ENCODE measurements at places on chromosomes 3 and 15.

DNA sequence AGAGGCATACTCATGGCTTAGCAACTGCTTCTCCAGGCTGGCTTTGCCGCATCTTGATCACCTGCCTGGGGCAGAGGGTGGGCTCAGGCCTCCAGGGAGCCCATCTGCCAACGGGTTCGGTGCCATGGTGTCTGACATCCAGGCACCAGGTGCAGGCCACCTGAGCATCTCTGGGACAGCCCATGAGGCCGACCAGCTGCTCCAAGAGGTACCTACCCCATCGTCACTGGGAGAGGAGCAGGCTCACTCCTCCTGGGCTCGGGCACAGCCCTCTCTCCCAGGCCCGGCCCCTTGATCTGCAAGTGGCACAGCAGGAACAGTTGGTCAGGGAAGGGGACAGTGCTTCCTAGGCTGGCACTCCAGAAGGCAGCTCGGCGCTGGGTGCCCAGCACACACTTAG, 21.9 kb downstream of the TPRA1 start:
- no peak for DNase-seq

GRCh38 chr15:92884436-92885223, 15.5 kb upstream of the CHD2 start:
- no peak for DNase-seq

DNA sequence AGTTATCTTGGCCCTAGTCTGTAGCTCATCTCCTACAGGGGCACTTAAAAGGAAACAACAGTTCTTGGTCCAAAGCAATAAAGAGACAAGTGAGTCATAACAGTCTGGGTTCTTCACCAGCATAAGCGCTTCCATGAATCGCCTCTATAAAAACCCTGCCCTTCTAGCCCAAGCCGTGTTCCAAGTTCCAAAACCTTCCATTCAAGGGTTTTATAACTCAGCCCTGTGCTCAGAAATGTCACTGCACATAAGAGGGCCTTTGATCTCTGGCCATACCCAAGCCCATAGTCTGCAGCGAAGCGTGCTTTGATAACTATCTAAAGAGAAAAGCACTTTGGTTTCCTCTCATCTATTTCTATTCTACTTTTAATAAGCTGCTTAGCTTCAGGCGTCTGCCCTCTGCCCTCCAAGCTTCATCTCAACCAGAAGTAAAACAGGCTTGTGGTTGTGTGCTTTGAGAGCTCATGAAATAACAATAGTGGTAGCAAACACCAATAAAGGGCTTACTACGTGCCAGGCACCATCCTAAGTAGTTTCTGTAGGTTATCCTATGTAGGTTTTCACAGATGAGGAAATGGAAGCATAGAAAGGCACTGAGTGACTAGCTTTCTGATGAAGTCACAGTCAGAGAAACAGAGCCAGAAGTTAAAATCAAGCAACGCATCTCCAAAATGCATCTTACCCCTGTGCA, 64.0 kb upstream of the AKAP13 start:
- DNase-seq: no peak

GRCh38 chr3:113183748-113184661, 27.4 kb upstream of the BOC start:
- no peak for DNase-seq

DNA sequence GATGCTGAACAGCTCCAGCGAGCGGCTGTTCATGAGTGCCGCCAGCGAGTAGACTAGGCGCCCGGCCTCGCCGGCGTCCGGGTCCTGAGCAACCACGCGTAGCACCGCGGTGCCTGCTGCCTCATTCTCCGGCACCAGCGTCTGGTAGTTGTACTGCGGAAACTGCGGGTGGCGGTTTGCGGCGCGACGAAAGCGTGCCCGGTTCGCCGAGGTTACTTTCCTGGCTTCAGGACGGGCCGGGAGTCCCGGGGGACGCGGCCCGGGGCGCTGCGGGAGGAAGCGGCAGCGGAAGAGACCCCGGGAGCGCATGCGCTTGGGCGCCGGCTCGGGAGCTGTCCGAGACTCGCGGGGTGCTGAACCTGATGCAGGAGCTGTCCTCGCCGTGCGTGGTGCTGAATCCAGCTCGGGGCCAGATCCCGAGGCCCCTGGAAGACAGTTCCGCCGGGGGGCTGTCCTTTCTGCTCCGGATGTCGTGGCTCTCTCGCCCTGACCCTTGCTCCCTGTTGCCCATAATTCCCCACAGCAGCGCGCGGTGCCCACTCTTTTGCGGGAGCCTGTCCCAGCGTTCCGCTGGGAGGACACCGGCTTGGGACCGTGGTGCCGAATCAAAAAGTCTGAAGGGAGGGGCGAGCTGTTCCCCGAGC, 1.1 kb downstream of the CELSR3 start:
- peak; percentile 55 for DNase-seq

- DNase-seq: no peak
Observed at GRCh38 chr3:122080207-122080587, 25.0 kb downstream of the CD86 start.

DNA sequence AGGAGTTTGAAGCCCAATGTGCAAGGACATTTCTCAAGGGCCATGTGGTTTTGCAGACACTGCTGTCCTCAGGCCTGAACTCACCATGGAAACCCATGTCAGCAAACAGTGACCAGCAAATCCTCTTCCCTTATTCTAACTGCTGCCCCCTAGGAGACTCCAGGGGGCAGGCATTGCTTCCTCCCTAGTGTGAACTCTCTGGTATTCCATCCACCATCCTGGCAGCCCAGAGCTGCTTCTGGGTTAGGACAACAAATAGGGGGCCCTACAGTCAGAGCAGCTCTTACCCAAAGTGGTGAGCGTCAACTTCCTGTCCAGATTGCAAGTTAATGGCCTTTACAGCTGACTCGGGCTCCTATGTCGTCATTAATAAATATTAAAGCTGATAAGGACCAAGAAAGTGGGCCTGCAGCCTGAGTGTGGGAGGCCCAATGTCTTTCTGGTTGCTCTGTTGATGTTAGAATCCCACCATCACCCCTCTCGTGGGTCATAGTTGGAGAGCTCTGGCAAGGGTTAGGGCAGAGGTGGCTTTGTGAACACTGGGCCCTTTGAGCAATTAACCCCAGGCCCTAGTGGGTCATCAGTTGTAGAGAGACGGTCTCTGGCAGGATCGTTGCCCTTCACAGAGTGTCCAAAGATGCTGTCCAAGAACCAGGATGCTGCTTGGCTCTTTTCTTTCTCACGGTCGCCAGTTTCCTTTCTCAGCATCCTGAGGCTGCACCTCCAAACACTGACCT, 41.5 kb downstream of the TGM4 start:
- DNase-seq: no peak

DNA sequence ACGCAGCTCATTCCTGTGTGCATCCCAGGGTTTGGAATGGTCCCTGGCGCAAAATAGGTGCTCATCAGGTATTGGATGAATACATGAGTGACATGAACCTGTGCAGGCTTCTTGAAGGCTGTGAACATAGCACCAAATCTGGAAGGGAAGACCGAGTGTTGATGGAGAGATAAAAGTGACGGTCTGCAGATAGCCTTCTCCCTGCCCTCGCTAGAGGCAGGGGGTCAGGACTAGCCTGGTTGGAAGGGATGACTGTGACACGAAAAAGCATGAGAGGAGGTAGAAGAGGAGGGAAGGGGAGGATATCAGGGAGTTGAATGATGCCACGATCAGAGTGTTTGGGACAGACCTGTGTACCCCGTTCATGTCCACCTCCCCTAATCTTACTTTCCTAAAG, 267.1 kb downstream of the XXYLT1 start:
- DNase-seq: no peak

GRCh38 chr3:41115069-41115468, 84.2 kb upstream of the CTNNB1 start:
- no peak for DNase-seq

- DNase-seq: no peak
Observed at GRCh38 chr15:77017761-77018720, 23.1 kb downstream of the PSTPIP1 start.

GRCh38 chr3:143132246-143132980, 12.8 kb downstream of the CHST2 start:
- no peak for DNase-seq

DNA sequence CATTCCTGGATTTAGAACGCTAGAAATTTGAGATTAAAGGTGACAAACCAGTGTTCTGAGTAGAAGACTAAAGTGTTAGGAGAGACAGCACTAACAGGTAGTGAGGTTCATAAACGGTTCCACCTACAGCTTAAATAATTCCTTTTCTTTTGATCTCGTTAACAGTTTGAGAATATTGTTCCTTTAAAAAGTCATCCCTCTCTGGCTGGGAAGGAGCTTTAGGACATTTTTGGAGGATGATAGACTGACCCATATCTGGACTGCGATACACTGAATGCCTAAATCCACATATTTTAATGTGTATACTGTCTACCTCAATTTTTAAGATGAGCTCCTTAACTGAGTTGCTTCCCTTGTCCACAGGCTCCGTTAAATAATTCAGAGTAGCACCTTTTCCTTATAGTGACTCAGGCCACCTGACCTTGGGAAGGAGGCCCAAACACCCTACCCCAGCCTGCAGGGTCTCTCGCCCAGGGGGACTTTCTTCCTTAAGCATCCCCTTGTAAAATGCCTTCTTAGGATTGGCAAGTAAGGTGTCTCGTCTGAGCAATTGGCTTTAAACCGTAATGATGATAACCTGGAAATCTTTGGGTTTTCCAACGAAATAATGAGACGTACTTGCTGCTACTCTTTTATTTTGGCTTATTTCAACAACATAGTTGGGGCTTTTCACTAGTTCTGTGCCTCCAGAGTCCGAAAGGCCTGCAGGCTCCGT, 3.3 kb downstream of the TRIM71 start:
- no peak for DNase-seq

GRCh38 chr15:22960556-22960955, 19.6 kb downstream of the CYFIP1 start:
- no peak for DNase-seq

DNA sequence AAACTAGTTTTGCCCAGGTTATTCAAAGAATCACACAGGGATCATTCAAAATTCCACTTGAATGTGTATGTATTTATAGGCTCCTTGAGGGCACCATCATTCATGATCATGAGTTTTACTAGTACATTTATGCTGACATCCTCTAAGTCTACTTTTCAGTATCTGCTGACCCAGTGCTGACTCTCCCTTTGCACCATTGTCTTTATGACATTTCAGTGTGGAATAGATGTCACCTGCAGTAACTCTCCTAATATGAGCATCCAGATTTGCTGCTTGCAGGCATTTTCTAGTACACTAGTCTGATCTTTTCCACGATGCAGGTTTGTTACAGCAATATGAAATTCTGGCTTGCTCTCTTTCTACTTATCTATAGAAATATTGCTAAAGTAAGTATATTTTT, 1603.5 kb downstream of the SI start:
- no peak for DNase-seq

DNA sequence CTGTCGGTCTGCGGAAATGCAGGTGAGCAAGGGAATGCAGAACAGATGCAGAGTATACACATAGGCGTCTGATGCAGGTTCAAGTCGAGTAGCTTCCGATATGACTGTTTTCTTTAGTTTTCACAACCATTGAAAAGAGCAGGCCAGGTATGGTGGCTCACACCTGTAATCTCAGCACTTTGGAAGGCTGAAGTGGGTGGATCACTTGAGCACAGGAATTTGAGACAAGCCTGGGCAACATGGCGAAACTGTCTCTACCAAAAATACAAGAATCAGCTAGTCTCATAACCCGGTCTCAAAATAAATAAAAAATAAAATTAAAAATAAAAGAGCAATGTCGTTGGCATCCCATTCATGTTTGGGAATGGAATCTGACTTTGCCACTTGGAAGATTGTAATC, 101.5 kb downstream of the PTPRG start:
- no peak for DNase-seq
